RCC 7860 (cell line): ENCODE measurements at places on chromosomes 5 and 9.
A peak's percentile ranks its signal among the peaks of the same experiment; 100 is the strongest.

DNA sequence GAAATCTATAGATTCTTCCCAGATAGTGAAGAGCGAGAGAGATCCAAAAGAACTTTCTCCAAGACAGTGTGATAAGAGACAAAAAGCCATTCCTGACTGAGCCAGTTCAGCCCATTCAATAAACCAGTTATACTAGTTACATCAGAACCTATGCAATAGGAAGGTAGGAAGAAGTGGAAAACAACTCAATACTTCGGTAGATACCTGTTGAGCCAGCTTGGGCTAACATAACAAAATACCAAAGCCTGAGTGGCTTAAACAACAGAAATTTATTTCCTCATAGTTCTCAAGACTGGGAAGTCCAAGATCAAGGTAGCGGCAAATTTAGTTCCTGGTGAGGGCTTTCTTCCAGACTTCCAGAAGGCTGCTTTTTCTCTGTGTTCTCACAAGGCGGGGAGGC, 214.5 kb upstream of the GRAMD2B start:
- no peak for DNase-seq

- DNase-seq = no peak
Measured at GRCh38 chr9:117375956-117376355, 38.9 kb downstream of the ASTN2 start.

- no peak for DNase-seq
Measured at GRCh38 chr5:177523711-177524538, 7.2 kb upstream of the DDX41 start.

- no peak for DNase-seq
Measured at GRCh38 chr5:136086783-136087566, 45.7 kb upstream of the SMAD5 start.

DNA sequence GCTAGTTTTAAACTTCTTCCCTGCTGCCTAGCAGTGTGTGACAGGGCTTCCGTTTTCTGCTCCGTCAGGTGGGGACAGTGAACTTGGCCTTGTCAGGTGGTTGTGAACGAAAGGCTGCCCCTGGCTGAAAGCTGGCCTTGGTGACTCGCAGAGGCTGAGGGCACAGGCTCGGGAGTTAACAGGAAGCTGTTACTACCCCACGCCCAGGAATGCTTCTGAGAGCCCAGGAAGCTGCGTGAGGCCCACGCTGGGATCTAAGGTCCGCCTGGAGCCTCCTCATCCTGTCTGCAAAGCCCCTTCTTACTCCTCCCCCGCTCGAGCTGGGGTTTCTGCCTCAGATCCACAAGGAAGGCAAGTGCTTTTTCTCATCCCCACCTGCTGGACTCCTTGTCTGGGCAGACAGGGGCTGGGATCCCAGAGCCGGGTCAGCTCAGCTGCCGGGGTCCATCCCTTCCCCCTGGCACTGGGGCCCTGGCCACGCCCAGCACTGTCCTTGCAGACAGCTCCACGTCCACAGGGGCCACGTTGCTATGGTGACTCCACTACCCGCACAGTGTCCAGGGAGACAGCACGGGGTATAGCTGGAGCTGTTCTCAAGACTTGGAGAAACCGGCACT, 124.7 kb upstream of the TBC1D2 start:
- peak; percentile 77 for DNase-seq

- DNase-seq = no peak
Measured at GRCh38 chr5:131758520-131758900, 38.3 kb downstream of the FNIP1 start.

DNA sequence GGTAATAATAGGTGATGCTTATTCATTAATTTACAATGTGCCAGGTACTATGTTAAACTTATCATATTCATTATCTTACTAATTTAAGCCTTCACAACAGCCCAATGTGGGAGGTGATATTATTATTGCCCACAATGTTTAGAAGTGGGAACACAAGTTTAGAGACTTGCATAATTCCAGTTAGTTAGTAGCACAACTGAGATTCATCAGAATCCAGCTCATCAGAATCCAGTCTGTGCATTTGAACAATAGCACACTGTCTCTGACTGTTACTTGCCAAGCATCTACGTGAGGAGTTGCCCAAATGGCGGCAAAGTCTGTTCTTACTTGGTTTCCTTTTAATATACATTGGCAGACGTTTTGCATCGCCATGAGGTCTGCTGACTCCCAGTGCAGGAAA, 110.9 kb upstream of the BASP1 start:
- no peak for DNase-seq

- no peak for DNase-seq
Measured at GRCh38 chr5:34751807-34752736, 86.9 kb upstream of the TTC23L start.

- no peak for DNase-seq
Measured at GRCh38 chr5:39587675-39588074, 162.9 kb upstream of the DAB2 start.

DNA sequence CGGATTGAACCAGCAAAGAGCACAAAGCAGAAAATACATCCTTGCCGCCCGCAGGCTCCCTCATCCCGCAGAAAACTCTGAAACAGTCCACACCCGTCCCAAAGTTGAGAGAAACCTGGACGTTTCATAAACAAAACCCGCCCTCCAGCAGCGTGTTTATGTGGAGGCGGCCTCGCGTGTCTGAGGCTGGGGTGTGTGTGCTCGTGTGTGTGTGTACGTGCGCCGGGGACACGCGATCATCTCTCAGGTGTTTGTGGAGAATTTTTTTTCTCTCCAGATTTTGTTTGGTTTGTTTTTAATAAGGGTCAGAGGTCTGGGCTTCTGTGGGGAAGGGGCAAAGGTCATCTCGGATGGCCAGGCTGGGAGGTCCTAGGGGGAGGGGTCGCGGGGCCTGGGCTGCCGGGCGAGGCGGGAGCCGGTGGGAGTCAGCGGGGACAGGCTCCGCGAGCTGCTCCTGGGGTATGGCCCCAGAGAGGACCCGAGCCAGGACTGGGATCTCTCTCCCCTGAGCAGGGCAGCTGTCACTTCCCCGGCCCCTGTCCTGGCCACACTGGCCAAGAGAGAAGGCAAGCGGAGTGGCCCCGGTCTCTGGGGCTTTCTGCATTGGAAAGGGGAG, 206.4 kb downstream of the C9orf50 start:
- peak; percentile 9 for DNase-seq

- peak; percentile 51 for DNase-seq
Measured at GRCh38 chr5:157571357-157571827, 4.2 kb downstream of the ADAM19 start.

GRCh38 chr9:120117081-120117480, 462.9 kb downstream of the CDK5RAP2 start:
- no peak for DNase-seq

DNA sequence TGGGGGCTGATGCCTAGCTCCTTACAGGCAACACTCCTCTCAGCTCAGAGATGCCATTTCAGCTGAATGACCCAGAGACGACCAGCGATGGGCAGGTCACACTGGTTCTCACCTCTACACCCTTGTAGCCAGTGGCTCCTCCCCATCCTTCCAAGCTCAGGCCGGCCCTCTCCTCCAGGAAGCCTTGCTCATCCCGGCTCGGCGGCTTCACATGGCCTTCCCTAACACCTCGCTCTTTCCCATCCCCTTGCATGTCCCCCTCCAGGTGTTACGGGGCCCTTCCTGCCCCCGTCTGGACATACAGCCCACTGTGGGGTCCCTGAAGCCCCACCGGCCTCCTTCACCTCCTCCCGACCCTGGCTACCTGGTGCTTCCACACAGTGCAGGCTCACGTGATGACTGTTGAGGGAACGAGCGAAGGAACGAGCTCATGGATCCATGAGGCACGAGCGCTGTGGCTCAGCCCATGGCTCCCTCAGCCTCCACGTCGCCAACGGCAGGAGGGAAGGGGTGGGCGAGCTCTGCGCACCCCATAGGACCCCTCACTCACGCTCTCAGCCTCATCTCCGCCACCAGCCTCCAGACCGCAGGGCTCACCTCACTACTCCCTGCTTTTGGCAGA, 45.7 kb downstream of the SARDH start:
- DNase-seq = no peak

DNA sequence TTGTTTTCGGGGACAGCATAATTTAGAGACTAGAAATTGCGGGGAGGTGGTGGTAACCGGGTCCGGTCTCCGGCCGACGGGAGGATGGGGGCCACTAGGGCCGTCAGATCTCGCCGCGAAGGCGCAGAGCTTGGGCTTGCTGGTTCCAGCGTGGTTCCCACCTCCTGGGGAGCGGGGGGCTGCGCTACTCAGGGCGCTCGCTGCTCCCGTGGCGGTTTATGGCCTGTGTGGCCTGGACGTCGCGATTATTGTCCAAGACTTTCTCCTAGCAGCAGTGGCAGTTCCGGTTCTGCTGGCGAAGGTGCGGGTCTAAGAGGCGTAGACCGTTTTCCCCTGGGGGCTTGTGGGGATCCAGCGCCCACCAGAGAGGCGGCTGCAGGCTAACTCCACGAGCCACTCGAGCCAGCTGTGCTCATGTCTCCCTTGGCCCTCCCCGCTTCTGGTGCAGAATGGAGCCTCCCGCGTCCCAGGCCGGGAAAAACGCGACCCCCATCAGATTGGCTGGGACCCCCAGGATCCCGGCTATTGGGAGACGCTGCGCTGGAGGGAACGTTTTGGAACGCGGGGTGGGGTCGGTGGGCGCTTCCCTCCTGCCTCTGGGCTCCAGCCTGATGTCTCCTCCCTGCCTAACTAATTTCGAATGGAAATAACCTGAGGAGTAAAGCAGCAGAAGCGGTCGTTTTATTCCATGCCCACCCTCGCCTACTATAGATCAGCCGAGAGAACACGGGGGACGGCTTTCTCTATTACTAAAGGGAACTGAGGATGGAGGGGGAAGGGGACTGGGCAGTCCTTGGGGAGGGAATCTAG, 87.1 kb downstream of the ENTREP1 start:
- DNase-seq = no peak

- no peak for DNase-seq
Measured at GRCh38 chr5:37991301-37992299, 151.8 kb upstream of the GDNF start.

GRCh38 chr5:88698290-88698689, 184.7 kb downstream of the MEF2C start:
- DNase-seq = no peak

DNA sequence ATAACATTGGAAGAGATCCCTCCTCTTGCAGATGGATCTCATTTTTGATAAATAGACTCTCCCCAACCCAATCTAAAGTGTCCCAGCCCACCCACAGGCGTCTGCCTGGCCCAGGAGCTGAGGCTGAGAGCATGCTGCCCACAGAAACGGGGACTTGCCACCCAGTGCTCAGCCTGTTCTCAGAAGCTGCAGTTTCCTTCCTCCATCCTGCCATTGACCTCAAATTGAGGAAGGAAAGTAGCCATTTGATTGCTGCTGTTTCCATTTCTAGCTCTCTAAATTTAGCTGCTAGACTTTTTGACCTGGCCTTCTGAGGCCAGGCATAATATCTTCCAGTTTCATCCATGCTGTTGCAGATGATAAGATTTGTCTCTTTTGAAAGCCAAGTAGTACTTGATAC, 31.1 kb upstream of the FRMD3 start:
- DNase-seq = no peak

- DNase-seq = no peak
Measured at GRCh38 chr5:34047143-34047542, 4.1 kb upstream of the C1QTNF3 start.

DNA sequence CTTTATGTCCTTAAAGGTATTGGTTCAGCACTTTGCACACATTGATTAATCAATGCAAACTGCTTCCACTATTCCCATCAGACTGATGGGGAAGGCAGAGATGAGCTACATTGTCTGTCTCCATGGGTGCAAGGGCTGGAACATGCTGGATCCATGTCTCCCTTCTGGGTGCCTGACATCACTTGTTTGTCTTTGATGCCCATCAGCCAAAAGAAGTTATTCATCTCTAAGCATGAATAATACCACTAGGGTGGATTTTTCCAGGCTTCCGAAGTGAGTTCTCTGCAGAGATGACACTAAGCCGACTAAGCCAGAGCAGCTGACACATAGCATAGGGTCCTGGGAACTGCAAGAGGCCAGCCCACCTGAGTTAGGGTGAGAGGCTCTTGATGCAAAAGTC, 8.7 kb downstream of the FGF1 start:
- no peak for DNase-seq
